ENCODE measurements at places on chromosomes 7 and 10.

- no peak overlapping the region for H3K27ac ChIP-seq
- H3K4me3 ChIP-seq: no peak overlapping the region
- H3K27me3 ChIP-seq: peaks cover 17% of the 10 kb centered on the region
- ATAC-seq: no peak
- no peaks in the 10 kb centered on the region for H3K36me3 ChIP-seq
Observed at GRCh38 chr7:30936650-30937245, 25.1 kb downstream of the AQP1 start.

DNA sequence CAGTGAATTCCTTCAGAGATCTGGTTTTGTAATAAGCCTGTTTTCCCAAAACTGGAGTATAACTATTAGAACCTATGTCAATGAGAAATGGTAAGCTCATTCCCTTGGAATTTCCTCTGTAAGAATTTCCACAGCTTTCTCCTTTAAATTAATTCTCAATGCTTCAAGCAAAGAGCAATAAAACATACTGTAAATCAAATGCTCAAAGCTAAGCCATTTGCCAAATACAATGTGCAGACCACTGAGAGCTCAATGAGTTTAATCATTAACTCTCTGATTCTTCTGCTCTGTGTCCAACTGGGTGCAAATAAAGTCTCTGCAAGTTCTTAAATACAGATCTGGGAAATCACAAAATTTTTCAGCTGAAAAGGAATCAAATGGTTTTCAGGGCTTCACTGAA, 227.6 kb upstream of the IMMP2L start:
- H3K36me3 ChIP-seq: no peaks in the 10 kb centered on the region
- ATAC-seq: no peak
- H3K27ac ChIP-seq: no peak overlapping the region
- peaks cover 12% of the 10 kb centered on the region for H3K27me3 ChIP-seq

DNA sequence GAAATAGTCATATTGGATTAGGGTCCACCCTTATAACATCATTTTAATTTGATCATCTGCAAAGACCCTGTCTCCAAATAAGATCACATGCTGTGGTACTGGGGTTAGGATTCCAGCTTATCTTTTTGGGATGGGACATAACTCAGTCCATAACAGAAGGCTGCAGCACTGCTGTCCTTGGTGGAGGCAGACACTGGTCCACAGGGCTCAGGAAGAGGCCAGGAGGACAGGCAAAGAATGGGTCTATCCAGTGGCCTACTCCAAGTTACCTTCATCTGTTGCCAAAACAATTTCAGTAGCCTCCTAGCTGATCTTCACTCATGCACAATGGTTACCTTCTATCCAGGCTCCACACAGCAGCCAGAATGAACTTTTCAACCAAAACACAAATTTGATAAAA, 387.0 kb downstream of the GRID1 start:
- peaks cover 15% of the 10 kb centered on the region for H3K27me3 ChIP-seq
- H3K4me3 ChIP-seq: no peak overlapping the region
- ATAC-seq: no peak
- no peaks in the 10 kb centered on the region for H3K4me1 ChIP-seq
- no peak overlapping the region for H3K27ac ChIP-seq

DNA sequence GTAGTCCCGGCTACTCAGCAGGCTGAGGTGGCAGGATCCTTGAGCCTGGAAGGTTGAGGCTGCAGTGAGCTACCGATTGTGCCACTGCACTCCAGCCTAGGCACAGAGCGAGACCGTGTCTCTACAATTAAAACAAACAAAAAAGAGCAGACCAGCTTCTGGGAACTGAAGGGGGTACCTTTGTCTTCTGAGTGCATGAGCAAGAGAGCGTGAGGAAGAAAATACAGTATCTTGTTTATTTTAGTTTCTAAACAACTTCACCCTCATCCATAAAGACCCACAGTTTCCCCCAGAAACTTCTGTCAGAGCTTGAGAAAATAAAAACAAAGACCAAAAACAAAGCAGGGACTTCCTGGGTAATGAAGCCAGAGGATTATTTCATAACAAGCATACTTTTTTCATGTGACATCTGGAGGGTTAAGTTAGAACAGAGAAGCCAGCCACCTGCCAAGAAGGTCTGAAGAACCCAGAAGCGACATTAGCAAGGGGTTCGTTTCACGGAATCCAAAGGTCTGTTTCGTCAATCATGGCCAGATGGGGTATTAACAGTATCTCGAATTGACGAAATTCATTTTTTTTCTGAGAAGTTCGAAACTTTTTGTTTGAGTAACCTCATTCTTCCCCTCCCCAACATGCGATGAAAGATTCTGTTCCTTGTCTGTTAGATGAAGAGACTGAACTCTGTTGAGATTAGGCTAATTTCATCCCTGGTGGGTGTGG, 10.2 kb upstream of the IL2RA start:
- peak overlapping the region; percentile 97 for H3K27ac ChIP-seq
- H3K36me3 ChIP-seq: peaks cover 8% of the 10 kb centered on the region
- ATAC-seq: peak; percentile 51
- peaks cover 49% of the 10 kb centered on the region for H3K4me1 ChIP-seq

- H3K27me3 ChIP-seq: no peaks in the 10 kb centered on the region
- H3K27ac ChIP-seq: no peak overlapping the region
- no peak overlapping the region for H3K4me3 ChIP-seq
- no peaks in the 10 kb centered on the region for H3K36me3 ChIP-seq
Observed at GRCh38 chr7:85714043-85714578, 527.3 kb upstream of the SEMA3D start.

GRCh38 chr10:67884842-67885670, 600 bp downstream of the SIRT1 start:
- peak overlapping the region; percentile 95 for H3K4me3 ChIP-seq
- no peaks in the 10 kb centered on the region for H3K27me3 ChIP-seq

DNA sequence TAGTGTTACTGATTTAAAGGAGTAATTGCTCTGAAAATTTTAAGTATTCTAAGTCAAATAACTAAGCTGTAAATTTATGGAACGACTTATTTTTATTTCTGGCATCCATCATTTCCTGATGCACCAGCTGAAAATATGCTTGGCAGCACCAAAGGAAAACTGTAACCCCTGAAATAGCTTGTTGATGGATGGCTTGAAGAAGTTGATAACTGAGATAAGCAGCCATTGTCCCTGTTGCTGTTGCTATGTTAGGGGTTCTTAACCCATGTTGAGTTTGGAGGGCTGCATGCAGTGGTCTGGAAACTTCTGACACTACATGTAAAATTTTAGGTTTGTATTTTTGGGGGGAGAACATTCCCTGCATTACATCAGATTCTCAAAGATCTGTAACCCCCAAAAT, 30.6 kb downstream of the RPA3 start:
- ATAC-seq: no peak
- no peaks in the 10 kb centered on the region for H3K4me1 ChIP-seq
- H3K4me3 ChIP-seq: no peak overlapping the region

DNA sequence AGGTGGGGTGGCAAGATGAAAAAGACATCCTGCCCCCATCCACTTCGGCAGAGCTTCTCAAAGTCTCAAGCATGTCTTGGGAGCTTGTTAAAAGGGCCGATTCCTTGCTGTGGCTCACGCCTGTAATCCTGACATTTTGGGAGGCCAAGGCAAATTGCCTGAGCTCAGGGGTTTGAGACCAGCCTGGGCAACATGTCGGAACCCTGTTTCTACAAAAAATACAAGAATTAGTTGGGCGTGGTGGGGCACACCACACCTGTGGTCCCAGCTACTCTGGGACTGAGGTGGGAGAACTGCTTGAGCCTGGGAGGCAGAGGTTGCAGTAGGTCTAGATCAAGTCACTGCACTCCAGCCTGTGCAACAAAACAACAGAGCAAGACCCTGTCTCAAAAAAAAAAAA, 14.5 kb downstream of the TRIM8 start:
- no peaks in the 10 kb centered on the region for H3K27me3 ChIP-seq
- H3K4me1 ChIP-seq: peaks cover 20% of the 10 kb centered on the region
- ATAC-seq: no peak
- H3K36me3 ChIP-seq: peaks cover 48% of the 10 kb centered on the region
- peak overlapping the region; percentile 75 for H3K27ac ChIP-seq

GRCh38 chr7:6460990-6461584, 13.3 kb upstream of the DAGLB start:
- no peaks in the 10 kb centered on the region for H3K4me1 ChIP-seq
- no peak for ATAC-seq
- no peak overlapping the region for H3K4me3 ChIP-seq
- H3K27me3 ChIP-seq: no peaks in the 10 kb centered on the region
- peaks cover 52% of the 10 kb centered on the region for H3K36me3 ChIP-seq
- H3K27ac ChIP-seq: peak overlapping the region; percentile 15

DNA sequence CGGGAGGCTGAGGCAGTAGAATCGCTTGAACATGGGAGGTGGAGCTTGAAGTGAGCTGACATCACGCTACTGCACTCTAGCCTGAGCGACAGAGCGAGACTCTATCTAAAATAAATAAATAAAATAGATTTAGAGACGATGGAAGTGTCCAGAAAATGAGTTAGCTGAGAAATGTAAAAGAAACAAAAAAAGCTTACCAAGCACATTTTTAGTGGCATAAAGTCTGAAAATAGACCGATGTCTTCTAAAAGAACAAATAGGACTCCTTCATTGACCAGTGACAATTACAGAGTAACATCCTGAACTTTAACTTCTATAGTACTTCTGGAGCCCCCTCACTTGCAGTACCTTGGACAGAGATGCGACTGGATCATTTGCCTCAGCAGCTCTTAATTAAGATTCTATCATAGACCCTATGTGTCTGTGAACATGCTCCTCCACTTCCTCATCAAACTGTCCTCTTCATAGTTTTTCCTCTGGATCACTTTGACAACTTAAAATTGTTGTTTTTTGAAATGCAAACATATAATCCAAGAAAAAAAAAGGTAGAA, 25.2 kb upstream of the SRPK2 start:
- no peak overlapping the region for H3K27ac ChIP-seq
- H3K27me3 ChIP-seq: no peaks in the 10 kb centered on the region
- H3K36me3 ChIP-seq: no peaks in the 10 kb centered on the region
- no peak for ATAC-seq
- no peak overlapping the region for H3K4me3 ChIP-seq

DNA sequence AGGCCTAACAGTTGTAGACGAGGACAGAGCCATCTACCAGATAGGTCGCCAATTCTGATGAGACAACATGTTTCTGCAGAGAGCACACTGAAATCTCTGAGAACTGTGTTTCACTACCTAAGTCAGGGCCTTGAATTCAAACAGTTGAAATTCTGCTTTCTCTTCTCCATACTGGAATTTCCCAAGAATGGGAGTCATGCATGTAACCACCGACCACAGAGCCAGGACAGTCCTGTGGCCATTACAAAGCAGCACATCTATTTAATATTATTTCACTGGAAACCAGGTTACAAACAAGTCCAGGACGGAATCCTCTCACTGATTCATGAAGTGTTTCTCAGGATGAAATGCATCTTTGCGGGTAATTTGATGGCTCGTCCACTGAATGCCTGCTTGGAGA, 62.0 kb upstream of the ST8SIA6 start:
- H3K27me3 ChIP-seq: peaks cover under 1% of the 10 kb centered on the region
- H3K4me1 ChIP-seq: peaks cover 8% of the 10 kb centered on the region
- H3K36me3 ChIP-seq: no peaks in the 10 kb centered on the region
- ATAC-seq: no peak
- no peak overlapping the region for H3K4me3 ChIP-seq
- no peak overlapping the region for H3K27ac ChIP-seq

GRCh38 chr10:47150581-47150980, 149.4 kb upstream of the GDF10 start:
- no peak for ATAC-seq
- H3K27ac ChIP-seq: no peak overlapping the region
- H3K27me3 ChIP-seq: no peaks in the 10 kb centered on the region
- H3K4me3 ChIP-seq: no peak overlapping the region

DNA sequence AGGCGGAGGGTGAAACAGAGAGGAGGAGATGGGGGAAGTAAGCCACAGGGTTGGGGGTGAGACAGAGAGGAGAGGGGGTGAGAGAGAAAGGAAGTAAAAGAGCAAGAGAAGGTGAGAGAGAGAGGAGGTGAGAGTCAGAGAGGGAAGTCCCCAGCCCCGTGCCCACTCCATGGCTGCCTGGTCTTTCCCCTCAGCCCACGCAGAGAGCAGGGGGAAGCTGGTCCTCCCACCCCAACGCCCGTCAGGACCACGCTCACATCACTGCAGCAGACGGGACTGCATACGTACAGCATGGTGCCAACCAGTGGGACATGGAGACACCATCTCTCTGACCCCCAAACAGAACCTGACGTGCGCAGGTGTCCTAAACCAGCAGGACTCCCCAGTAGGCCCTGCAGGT, 12.1 kb upstream of the PDGFA start:
- H3K4me3 ChIP-seq: no peak overlapping the region
- peak; percentile 68 for ATAC-seq
- H3K27me3 ChIP-seq: peaks cover 4% of the 10 kb centered on the region

GRCh38 chr7:83032195-83032594, 130.5 kb downstream of the PCLO start:
- no peak for ATAC-seq
- no peaks in the 10 kb centered on the region for H3K4me1 ChIP-seq
- no peaks in the 10 kb centered on the region for H3K36me3 ChIP-seq

GRCh38 chr7:36937754-36938563, 213.7 kb upstream of the AOAH start:
- no peak overlapping the region for H3K4me3 ChIP-seq
- peaks cover 95% of the 10 kb centered on the region for H3K36me3 ChIP-seq
- peaks cover 5% of the 10 kb centered on the region for H3K4me1 ChIP-seq
- H3K27me3 ChIP-seq: no peaks in the 10 kb centered on the region
- H3K27ac ChIP-seq: no peak overlapping the region

GRCh38 chr10:45557275-45557905, 115.2 kb downstream of the ZFAND4 start:
- no peaks in the 10 kb centered on the region for H3K27me3 ChIP-seq
- ATAC-seq: peak; percentile 75
- peaks cover 5% of the 10 kb centered on the region for H3K36me3 ChIP-seq
- H3K4me3 ChIP-seq: peak overlapping the region; percentile 58
- peaks cover 24% of the 10 kb centered on the region for H3K4me1 ChIP-seq

DNA sequence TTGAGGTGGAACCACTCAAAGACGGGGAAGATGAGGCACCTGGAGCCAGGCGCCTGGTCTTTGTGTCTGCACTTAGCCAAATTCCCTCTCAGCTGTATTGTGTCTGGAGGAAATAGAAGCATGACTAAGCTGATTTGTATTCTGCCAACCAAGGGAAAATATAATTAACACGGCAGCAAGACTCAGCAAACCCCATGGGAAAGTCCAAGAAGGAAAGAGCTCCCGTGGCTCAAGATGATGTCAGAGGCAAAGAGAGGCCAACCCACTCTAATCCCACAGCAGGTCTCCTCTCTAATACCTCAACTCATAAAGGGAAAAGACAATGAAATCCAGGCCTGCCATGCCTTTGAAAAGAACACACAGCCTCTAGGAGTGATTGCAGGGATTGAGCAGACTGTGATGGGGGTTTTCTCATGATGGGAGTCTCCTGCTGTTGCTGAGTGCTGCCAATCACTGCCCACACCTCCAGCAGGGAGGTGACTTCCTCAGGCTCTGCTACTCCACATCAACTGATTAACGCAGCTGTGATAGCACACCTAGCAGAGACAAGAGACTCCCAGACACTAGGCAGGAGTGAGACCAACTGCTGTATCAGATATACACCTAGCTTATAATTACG, 255.5 kb upstream of the C7orf33 start:
- H3K4me3 ChIP-seq: no peak overlapping the region
- no peak overlapping the region for H3K27ac ChIP-seq
- H3K27me3 ChIP-seq: peaks cover 51% of the 10 kb centered on the region
- H3K36me3 ChIP-seq: no peaks in the 10 kb centered on the region
